Daoy (cell line): ENCODE measurements at places on chromosomes 12 and 14. TPM values are rescaled to one million over a fixed set of nuclear protein-coding genes. Genes with fewer than 3 reads are reported as not detected.

SLC25A21 gene
- 37.0 and 105 TPM in 2 replicates for total RNA-seq

SIX6 gene
- total RNA-seq = 0.12 TPM in 1 of 2 replicates, not detected in the other

TEX22 gene
- 0.29 and 1.3 TPM in 2 replicates for total RNA-seq

GRCh38 chr12:12977231-12977630 lies 22.8 kb downstream of the HEBP1 start:
- DNase-seq = no peak

- no peak for DNase-seq
These were observed 816.9 kb downstream of the AACS start for GRCh38 chr12:125882141-125882540.

- peak; percentile 13 for DNase-seq
These were observed 121.2 kb downstream of the PRICKLE1 start for GRCh38 chr12:42468341-42468821.

DNA sequence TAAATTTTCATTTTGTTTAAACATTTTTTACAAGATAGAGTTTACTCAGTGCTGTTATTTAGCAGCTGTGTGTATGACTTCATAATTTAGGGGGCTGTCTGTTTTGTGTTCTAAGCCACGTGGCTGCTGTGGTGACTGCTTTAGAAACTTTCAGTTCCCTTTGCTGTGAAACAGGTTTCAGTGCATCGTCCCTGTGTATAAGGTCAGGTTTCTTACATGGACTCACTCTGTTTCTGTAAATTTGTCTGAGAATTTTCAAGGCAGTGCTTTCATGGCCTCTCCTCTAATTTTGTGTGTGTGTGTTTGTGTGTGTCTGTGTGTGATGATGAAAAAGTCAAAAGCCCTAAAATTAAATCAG lies 32.4 kb downstream of the BICD1 start:
- peak; percentile 17 for DNase-seq

GRCh38 chr12:49577589-49578315 lies 9.8 kb upstream of the MCRS1 start:
- no peak for DNase-seq

- no peak for DNase-seq
These were observed at the start of gene SLC7A7 for GRCh38 chr14:22814941-22815713. Gene SLC7A7, minus strand, starts transcription at chr14:22815435. Its CDS starts 2,037 bp downstream, at chr14:22813398.

- no peak for DNase-seq
These were observed 1636.5 kb upstream of the FLRT2 start for GRCh38 chr14:83893447-83893846.
